Mesendoderm (in vitro differentiated cells): ENCODE measurements at places on chromosomes 2 and 18.

GRCh38 chr2:108925286-108925685 is 63.7 kb downstream of the EDAR start:
- DNase-seq: no peak

DNA sequence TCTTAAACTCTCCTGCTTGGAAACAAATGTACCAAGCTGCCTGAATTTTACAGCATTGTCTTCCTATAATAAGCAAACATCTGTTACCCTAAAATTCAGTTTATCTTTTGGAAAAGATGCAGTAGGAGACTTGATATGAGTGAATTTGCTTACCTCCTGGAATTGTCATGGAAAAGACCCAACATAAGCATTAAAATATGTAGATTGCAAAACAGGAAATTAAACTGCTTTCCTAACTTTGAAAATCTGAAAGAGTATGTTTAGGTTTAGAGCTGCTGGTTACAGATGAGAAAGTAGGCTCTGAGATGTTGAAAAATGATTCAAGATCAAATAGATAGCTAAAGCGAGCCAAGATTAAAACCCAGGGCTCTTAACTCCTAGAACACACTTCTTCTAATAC is 316.5 kb downstream of the SOX11 start:
- DNase-seq: no peak

DNA sequence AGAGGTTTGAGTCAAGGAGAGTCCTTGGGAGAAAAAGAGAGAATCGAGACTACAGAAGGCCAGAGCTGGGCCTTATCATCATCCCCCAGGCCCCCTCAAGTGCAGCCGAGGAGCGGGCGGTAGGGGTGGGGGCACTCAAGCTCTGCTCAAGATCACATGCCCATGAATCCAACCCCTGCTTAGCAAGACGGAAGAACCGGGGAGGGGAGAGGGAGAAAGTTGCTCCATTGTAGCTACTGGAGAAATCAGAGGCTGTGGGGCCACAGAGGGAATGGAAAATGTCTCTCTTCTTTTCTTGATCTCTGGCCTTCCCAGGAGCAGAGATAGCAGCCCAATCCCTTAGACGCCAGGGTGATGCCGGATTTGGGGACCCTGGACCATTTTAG is 14.6 kb downstream of the SLC4A3 start:
- no peak for DNase-seq

- no peak for DNase-seq
Observed at GRCh38 chr18:23213200-23213599, 77.9 kb downstream of the CABLES1 start.

- no peak for DNase-seq
Observed at GRCh38 chr2:149082735-149083134, 44.2 kb downstream of the LYPD6B start.

DNA sequence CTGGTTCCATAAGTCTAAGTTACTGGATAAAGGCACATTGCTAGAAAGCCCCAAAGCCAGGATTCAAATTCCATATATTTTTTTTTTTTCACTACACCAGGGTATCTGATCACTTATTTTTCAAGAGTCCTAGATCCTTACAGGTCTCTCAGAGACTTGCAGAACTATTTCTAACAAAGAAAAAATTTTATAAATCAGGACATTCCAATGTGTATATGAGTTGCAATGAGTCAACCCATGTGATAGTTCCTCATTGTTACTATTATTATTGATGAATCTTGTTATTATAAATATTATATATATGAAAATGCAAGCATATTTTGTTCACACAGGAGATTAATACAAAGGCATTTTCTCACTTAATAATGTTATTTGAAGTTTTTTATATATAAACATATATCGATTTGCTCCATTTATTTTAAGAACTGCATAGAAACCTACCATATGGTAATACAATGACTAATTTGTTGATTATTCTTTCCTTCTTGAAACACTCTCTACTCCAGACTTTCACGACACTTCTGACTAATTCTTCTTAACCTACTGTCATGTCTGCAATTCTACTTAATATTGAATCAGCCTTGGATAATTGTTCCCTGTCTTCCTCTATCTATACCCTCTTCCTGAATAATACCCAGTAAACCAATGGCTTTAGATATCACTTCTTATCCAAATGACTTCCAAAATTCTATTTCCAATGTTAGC is 968.4 kb upstream of the NRXN1 start:
- no peak for DNase-seq
